ENCODE measurements at places on chromosomes 11 and 22.

- peak; percentile 3 for DNase-seq
These were observed 88.3 kb downstream of the BDNF start for GRCh38 chr11:27611947-27612455.

GRCh38 chr22:20567371-20567847, 60.0 kb downstream of the MED15 start:
- DNase-seq, result peak; percentile 49

GRCh38 chr22:22710719-22711531, 66.5 kb downstream of the GGTLC2 start:
- DNase-seq, result peak; percentile 44

GRCh38 chr22:49295465-49295743, 532.3 kb downstream of the BRD1 start:
- DNase-seq, result no peak

GRCh38 chr11:122023614-122024250, 92.3 kb downstream of the BLID start:
- DNase-seq, result peak; percentile 45

GRCh38 chr11:130477586-130478203, 29.2 kb downstream of the ADAMTS15 start:
- no peak for DNase-seq

GRCh38 chr11:1767399-1768140, 3.8 kb upstream of the CTSD start:
- DNase-seq, result no peak

DNA sequence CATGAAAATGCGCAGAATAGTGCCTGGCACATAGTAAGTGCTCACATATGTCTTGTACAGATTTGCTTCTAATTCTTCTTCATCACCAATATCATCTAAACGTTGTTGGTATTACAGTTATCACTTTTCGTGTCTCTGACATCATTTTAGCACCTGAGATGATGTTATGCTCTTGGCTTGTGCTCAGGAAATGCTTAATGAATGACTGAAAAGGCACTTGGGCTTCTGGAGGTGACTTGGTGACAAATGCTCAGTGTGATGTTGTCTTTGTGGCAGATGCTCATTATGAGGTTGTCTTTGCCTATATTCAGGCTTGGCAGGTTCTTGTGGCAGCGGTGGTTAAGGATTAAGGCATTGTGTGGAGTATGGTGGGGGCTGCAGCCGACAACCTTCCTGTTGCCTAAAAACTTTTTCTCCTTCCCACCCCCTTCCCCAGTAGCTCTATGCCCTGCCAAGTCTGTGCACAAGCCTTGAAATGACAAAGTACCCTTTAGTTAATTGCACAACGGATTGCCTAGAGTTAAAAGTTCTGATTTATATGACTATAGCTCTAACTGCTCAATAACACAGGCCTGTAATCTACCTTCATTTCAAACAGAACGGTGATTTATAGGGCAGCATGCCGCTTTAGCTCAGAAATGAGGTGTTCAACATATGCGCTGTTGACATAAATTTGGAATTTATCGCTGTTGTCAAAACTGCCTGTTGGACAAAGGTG, 82.5 kb downstream of the ZBTB16 start:
- DNase-seq, result no peak

GRCh38 chr11:35088226-35088625, 50.7 kb upstream of the CD44 start:
- DNase-seq, result no peak

DNA sequence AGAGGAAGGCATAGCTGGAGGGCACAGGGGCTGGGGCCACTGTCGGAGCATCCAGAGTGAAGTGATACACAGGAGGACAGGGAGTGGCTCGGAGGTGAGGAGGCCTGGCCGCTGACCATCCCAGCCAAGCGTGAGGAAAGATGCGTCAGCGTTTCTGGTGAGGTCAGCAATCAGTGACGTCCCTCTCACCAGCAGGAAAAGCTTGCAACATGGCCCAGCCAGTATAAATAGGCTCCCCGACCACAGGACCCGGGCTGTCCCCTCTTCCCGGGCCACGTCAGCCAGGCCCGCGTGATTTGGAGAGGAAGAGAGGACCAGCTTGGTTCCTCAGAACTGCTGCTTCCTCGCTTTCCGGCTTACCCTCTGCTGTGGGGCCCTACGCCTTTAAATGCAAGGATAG, 4.2 kb upstream of the OSM start:
- no peak for DNase-seq

DNA sequence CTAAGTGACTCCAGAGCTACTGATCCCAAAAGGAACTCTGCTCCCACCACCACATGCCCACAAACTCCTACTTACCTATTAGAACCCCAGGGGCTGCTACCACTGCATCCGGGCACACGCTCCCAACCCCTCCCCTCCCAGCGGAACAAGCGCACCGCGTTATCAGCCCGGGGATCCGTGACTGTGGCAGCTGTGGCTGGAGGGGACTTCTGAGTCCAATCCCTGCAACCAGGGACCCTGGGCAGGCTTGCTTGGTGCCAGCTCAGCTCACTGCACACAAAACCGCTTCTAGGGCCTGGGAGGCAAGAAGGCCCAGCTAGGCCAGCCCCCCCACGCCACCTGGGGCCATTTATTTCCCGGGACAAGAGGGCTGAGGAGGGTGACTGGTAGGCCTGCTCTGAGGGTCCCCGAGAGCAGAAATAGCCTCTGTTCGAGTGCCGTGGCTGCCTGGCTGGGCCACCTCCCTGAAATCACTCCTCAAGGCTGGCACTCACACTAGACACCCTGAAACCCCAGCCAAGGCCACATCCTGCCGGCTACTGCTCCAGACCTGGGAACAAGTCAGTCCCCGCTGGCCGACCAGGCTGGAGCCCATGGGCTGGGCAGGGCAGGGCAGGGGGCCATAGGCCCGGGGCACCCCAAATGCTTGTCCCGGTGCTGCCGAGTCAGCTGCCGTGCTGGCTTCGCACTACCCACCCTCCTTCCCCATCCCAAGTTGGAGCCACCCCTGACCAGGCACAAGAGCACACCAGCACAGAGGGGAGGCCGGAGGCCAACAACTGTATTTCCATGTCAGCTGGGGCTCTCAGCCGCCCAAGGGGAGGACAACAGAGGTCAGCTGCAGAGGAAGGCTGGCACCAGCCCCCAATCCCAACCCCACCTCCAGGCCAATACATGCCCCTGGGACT, 1.9 kb upstream of the IFITM10 start:
- DNase-seq, result no peak

DNA sequence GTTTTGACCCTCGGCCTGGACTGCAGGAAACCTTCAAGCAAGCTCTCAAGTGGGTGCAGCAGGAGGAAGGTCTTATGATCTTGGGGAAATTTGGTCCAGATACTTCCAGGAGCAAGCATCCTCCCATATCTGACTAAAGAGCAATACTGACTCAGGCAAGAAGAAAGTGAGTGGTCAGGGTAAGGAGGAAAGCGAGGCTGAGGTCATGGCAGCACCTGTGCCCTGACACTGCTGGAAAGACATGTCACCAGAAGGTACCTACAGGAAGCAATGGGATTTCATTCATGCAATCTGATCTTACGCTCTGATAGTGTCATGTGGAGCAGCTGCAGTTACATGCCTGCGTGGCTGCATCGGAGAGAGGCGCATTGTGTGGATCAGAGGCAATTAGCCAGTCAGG, 6.5 kb upstream of the TOP3B start:
- no peak for DNase-seq

DNA sequence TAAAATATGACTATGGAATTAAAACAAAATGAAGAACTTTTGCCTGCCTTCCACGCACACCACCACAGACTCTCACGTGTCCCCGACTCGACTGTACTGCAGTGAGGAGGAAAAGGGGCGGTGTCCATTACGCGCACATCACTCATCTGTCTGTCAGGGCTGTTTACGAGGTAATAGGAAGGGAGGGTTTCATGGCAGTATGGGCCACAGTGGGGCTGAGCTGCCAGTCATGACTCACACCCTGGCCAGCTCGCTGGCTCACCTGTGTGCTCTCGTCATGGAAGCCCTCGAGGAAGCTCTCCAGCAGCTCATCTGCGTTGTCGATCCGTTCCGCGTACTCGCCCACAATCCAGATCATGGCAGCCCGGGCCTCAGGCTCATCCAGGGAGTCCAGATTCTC, 33.5 kb upstream of the RASL10A start:
- no peak for DNase-seq

DNA sequence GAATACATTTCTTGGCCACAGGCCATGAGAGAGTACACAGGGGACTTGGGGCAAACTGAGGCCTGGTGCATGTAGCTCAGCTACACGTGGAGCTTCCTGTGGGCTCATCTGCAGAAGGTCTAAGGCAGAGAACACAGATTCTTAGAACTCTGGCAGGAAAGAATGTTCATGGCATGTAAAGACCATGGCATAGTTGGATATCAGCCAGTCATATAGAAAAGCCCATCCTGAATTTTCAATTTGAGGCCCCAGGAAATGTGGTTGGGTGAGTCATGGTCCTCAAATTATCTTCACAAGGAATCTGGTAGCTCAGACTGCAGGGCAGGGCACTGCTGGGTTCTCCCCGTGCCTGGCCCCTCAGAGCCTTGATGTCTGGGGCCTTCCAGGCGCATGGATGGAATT, 13.7 kb upstream of the ST3GAL4 start:
- DNase-seq, result peak; percentile 87

DNA sequence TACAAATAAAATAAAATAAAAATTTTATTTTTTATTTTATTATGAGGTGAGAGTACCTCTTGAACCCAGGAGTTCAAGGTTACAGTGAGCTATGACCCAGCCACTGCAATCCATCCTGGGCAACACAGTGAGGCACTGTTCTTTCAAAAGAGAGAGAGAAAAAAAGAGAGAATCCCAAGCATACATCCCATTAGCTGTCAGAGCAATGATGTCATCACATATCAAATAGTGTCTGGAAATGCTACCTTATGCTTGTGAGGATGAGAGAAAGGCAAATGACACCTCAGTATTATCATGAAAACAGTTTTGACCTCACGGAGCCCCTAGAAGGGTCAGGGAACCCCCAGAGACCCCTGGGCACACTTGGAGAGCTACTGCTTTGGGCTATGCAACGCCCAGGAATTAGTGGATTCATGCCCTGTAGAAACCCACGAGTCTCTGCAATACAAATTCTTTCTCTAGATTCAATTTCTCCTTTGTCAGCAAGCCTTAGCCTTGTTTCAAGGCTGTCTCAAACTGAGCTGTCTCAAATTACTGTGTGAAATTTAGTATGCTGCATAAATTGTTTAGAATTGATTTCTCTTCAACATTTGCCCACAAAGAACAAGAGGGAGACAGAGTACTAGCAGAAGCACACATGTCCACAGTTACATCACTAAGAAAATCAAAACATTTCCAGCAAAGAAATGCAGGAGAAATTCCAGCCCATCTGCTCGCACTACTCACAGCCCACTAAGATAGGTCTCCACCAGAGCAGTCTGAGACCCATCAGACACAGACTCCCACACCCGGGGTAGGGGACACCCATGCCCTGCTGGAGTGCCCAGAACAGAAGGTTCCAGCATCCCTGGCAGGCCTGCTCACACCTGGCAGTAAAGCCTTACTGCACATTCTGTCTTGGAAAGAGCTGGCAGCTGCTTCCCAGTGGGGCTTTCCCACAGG, 18.1 kb downstream of the DGCR2 start:
- peak; percentile 66 for DNase-seq

DNA sequence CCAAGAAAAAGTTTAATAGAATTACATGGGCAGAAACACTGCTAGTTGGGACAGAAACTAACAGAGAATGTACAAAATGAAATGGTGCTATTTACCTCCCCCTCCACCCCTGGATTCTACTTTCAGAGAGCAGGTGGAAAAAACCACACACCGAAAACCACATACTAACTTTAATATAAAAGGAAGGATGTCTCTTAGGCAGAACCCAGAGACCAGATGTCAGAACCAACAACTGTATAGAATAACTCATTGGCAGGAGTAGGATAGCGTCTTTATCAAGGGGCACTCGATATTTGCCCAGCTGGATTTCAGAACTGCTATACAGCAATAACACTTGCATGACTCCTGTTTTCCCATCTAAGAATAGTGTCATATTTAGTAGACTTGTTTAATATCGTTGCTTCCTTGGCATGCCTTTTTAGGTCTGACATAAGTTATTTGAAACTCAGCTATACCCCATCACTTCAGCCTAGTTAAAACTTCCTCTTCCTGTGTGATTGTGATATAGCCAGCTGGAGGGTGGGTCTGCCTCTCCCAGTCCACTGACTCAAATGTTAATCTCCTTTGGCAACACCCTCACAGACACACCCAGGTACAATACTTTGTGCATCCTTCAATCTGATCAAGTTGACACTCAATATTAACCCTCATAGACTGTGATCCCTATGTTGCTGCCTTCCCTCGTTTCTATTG, 1.2 kb downstream of the SLC22A25 start:
- DNase-seq, result no peak

DNA sequence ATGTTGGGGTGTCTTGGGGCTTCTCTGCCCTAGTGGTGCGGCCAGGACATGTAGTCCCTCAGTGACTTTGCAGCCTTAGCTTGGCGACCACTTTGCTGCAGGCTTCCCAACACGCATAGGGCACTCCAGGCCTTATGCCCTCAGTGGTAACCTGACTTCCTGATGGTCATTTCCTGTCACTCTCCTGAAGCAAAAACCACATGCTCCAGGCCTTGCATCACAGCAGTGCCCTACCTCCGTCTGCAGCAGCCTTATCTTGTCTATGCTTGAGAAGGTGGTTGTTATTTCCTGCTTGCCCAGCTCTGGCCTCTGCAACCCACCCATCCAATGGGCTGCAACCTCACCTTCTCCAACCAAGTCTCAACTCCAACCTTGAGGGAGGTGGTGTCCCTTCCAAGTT, 33.4 kb upstream of the PISD start:
- DNase-seq, result peak; percentile 24

DNA sequence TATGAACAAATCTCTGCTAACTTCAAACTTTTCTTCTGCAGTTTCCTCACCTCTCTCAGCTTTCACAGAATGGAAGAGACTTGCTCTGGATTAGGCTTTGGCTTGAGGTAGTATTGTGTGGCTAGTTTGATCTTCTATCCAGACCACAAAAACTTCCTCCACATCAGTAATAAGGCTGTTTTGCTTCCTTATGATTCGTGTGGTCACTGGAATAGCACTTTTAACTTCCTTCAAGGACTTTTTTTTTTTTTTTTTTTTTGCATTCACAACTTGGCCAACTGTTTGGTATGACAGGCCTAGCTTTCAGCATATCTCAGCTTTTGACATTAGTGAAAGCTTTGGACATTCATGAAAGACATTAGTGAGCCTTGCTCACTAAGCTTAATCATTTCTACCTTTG, 47.5 kb upstream of the LRRC55 start:
- DNase-seq, result no peak

DNA sequence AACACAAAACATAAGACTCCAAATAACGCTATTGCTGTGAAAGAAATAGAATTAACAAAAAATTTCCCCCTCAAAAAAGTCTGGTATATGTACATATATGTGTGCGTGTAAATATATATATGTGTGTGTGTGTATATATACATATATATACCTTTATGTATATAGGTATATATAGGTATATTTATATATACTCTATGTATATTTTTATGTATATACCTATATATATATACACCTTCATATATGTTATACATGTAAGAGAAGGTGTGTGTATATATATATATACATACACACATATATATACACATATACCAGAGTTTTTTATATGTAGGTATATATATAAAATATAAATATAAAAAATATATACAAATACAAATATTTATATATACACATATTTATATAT, 199.2 kb downstream of the RAB38 start:
- no peak for DNase-seq

GRCh38 chr11:118661425-118662301, 17.8 kb downstream of the TREH start:
- DNase-seq, result no peak

Measured in fibroblast of villous mesenchyme (primary cell).